Cortex of kidney (tissue), 1 donor: ENCODE measurements at places on chromosomes 11 and 22.

- no peak for DNase-seq
Measured at GRCh38 chr22:49567899-49568750, 259.5 kb downstream of the BRD1 start.

DNA sequence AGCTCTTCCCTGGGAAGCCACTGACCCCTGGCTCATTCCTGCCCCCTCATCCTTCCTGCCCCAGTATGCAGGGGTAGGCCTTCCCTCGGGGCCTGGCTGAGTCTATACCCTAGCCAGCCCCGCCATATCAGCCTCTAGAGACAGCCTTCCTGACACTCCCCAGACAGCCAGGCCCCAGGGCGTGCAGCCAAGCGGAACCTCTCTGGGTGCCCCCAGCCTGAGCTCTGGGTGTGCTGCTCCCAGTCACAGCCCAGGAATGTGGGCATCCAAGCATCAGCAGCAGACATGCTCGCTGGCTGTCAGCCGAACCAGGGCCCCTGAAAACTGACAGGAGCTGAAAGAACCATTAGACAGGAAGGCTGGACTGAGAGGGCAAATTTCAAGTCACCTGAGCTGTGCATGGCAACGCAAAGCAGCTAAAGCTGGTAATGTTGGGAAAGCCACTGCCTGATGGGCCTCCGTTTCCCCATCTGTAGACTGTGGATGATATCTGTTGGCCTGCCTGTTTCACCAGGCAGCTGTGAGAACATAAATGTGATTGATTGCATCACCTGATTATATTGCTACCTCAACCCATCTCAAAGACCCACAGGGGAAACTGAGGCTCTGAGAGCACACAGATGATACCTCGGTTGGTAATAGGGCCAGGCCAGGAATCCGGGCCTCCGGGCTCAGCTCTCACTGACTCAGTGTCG, 93.2 kb downstream of the LRRC32 start:
- no peak for DNase-seq

DNA sequence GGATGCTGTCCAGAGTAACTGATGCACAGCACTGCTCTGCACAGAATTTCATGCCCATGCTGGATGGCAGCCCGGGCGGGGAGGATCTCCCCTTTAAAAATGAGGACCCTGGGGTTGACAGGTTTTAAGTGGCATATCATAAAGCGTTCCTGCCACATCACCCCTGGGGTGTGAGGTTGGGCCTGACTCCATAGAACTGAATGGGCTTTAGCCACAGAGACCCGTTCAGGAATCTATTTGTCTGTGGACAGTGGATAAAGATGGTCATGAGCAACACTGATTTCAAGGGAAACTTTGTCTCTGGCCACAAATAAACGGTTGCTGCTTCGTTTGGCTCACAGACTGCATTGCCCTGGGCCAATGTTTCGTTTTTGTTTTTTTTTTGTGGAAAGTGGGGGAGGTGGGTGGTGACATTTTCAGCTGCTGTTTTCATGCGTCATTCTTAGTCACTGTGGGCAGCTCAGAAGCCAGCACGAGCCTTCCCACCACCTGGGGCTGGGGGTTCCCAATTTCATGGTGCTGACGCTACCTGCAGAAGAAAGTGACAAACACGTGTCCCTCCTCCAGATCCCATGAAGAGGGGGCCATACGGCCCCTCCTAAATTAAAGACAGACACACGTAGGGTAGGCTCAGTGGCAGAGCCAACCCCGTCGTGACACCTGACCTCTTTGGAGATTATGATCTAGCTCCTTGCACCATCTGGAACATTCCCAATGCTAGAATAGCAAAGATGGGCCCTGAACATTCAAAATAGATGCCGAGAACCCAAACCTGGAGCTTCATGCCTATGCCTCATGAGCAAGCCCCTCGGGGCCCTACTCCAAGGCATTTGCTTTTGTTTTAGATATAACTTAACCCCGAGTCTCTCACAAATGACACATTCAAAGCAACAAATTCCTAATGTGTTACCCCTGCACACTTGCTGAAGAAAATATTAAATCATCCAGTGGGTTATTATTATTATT, 54.8 kb upstream of the PHF21B start:
- no peak for DNase-seq

DNA sequence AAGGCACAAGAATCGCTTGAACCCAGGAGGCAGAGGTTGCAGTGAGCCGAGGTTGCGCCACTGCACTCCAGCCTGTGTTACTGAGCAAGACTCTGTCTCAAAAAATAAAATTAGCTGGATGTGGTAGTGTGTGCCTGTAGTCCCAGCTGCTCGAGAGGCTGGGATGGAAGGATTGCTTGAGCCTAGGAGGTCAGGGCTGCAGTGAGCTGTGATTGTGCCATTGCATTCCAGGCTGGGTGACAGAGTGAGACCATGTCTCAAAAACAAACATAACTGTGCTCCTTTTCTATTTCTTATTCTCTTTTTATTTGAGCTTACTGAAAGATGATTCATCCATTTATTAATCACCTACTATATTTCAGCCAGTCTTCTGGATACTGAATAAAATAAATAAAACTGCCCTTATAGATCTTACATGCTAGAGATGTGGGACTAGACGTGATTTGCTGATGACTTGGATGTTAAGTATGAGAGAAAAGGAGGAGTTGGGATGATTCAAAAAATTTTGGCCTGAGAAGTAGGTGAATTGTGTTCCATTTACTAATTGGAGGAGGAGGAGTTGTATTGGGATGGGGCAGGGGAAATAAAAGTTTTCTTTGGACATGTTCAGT, 18.0 kb downstream of the PAAF1 start:
- DNase-seq, result no peak

DNA sequence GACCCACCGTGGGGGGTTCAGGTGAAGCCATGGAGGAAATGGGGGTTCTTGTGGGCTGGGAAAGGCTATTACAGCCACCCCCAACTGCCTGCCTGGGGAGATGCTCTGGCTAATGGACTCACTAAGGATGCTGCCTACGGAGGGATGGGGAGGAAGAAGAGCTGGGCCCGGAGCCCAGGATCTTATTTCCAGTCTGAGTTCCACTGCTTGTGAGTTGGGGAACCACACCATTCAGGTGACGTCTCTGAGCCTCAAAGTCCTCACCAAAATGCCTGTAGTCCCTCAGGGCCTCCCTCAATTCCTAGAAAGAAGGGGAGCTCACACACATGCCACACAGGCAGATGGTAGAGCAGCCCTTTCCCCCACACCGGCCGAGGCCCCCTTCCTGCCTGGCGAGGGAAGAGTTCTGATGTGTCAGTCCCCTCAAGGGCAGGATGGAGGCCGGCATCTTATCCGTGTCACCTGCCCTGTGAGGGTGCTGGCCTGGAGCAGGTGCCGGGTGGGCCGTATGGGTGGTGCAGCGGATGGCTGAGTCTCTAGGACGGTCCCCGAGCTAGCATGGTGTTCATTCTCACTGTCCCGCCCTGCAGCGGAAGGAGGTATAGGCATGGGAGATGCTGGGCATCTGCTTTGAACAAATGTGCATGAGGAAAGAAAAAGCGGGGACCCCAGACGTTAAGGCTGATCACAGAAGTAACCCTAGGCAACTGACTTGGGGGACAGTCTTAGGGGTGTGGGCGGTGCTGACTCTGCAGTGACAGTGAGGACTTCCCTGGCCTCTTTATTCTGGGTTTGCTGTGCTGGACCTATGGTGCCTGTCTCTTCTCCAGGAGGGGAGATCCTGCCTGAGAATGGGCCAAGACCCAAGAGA, 15.7 kb downstream of the MRGPRF start:
- no peak for DNase-seq

GRCh38 chr11:48172818-48173609, 43.6 kb upstream of the OR4B1 start:
- no peak for DNase-seq

DNA sequence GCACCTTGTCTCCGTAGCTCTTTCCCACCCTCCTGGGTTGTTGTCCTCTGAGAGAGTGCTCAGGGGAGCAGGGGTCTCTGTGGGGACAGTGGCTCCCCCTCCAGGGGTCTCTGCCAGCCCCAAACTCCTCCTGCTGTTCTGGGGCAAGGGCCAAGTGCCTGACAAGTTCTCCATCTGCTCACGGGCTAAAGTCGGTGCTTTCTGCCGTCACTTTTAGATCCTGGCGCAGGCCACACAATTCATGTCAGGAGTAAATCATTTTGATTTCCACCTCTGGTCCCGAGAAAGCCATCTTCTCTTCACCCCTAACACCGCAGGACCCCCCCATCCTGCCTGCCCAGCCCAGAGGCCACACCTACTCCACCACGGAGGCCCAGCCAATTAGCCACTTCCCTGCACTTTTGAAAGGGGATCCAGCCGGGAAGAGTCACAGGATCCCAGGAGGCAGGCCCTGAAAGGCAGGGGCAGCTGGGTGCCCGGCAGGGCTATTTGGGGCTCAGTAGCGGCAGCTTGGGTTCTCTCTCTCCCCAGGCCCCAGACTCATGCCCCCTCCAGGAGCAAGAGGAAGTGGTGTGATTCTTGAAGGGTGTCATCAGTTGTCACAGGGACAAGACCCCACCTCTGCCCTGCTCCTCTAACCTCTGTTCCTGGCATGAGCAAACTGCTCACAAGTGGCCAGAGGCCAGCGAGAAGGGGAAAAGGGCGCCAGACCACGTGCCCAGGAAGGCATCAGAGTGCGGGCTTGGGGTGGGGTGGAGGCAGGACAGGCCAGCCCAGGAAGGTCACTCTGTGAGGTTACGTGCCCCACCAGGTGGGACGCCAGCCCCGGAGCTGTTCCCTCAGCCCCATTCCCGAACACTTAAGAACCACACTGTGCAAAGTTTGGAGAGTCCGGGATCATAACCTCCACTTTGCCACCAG, 1.3 kb downstream of the MACROD1 start:
- no peak for DNase-seq

DNA sequence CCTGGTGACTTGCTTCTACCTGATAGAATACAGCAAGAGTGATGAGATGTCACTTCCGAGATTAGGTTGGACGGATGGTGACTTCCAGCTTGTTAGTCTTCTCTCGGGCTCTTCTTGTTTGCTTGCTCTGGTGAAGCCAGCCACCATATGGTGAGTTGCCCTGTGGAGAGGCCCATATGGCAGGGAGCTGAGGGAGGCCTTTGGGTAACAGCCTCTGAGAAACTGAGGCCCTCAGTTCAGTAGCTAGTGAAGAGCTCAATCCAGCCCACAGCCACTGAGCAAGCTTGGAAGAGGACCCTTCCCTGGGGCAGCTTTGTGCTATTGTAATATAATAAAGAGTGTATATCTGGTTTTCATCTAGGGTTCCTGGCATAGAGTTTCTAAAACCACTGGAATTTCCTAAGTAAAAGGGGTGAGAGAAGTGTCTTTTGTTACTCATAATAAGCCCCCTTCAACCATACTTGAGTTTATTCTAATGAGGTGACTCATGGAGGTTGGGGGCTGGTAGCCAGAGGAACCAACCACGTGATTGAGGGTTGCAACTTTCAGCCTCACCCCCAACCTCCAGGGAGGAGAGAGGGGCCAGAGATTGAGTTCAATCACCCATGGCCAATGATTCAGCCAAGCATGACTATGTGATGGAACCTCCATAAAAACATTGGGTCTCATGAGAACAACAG, 8.0 kb upstream of the TPCN2 start:
- no peak for DNase-seq

DNA sequence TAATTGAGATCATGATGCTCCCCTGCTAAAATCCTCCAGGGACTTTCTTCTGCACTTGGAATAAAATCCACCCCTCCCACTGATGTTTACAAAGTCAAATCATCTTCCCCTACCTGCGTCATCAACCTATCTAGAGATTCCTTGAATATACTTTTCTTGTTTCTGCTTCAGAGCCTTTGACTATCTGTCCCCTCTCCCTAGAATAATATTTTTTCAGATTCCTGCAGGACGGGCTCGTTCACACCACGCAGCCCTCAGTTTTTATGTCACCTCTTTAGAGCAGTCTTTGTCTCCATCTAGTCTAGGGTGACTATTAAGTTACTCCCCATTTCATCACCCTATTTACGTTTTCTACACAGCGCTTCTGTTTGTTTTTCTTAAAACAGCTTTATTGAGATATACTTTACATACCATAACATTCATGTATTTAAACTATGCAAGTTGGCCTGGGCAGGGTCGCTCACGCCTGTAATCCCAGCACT, 94.8 kb upstream of the SESN3 start:
- DNase-seq, result no peak

GRCh38 chr22:35972559-35972958, 56.1 kb downstream of the RBFOX2 start:
- no peak for DNase-seq

GRCh38 chr22:42439021-42439567, 6.9 kb upstream of the NFAM1 start:
- DNase-seq, result no peak

DNA sequence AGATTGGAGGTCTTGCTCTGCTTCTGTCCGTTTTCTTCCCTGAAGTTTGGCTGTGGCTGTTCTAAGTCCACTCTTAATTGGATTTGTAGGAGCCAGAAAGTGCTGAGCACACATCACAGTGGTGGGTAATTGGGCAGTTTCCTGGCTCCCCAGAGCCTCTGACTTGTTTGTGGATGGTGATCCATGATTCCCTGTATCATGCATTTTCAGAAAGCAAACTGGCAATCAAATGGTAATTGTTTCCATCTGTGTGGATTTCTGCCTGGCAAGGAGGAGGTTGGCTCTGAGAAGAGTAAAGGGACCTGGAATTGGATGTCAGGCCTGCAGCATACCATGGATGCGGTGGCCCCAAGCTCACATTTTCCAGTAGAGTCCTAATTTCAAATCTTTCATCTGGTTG, 49.5 kb downstream of the PPFIBP2 start:
- DNase-seq, result no peak

GRCh38 chr22:42283278-42284201, 13.1 kb upstream of the TCF20 start:
- no peak for DNase-seq

DNA sequence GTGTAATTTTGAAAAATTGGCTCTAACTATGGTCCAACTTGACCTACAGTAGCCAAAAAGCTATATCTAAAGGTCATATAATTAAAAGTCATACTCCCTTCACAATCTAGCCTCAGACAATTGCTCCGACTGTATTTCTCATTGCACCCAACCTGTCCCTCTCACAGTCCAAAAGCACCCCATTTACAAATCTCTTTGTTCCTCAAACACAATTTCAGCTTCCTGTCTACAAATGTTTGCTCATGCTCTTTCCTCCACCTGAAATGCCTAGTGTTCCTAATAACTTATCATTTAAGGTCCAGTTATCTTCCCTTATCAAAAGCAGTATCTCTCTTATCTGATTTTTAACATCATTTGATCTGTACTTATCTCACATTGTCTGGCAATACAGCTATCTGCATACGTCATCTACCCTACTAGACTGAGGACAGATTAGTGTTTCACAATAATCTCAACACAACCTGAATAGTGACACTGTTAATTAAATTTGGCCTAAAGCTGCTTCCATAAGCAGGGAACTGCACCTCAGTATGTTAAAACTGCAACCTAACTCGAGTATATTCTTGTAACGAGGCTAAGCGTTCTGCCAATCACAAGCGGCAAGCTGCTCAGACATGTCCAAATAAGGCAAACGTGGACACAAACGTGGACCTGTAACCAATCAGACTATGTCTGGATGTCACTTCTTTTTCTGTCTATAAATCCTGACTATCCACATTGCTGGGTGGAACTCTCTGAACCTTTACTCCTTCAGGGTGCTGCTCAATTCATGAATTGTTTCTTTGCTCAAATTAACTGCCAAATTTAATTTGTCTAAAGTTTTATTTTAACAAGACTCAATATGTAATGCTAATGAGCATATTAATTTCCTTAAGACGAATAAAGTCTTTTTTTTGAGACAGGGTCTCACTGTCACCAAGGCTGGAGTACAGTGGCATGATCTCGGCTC, 15.9 kb downstream of the PICALM start:
- no peak for DNase-seq
